Adrenal gland (tissue), 19 donors: ENCODE measurements at places on chromosomes 2 and 18. TPM values are rescaled to one million over a fixed set of nuclear protein-coding genes. Genes with fewer than 3 reads are reported as not detected.
A peak's percentile ranks its signal among the peaks of the same experiment; 100 is the strongest.

- H3K4me1 ChIP-seq = peaks cover 53% of the 10 kb centered on the region
- H3K4me3 ChIP-seq = no peak overlapping the region
- H3K36me3 ChIP-seq = peaks cover 33% of the 10 kb centered on the region
- no peak overlapping the region for H3K27ac ChIP-seq
- no peaks in the 10 kb centered on the region for H3K27me3 ChIP-seq
These were observed 21.3 kb downstream of the C2orf69 start for GRCh38 chr2:199932312-199932855.

The SCN7A gene
- polyA plus RNA-seq = 9.6 TPM

DNA sequence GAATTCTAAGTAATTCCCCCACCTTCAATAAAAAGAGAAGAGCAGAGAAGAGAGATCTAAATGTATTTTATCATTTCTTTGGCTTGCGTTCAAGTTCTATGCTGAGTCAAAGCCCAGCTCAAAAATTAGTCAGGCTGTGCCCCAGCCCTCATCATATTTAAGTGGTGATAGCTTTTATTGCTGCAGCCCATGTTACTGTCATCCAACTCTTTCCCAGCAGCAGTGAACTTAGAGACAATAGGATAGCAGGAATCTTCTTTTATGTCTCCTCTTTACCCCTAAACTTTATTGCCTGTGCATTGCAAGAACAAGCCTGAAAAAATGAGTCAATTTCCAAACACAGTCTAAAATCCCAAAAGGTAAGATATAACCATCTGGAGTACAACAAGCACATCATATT is 1599.3 kb upstream of the PIK3C3 start:
- H3K36me3 ChIP-seq = no peaks in the 10 kb centered on the region
- H3K27ac ChIP-seq = no peak overlapping the region
- no peaks in the 10 kb centered on the region for H3K4me1 ChIP-seq
- H3K27me3 ChIP-seq = no peaks in the 10 kb centered on the region
- no peak for DNase-seq

The NPAS2 gene
- polyA plus RNA-seq = 14.2 TPM

DNA sequence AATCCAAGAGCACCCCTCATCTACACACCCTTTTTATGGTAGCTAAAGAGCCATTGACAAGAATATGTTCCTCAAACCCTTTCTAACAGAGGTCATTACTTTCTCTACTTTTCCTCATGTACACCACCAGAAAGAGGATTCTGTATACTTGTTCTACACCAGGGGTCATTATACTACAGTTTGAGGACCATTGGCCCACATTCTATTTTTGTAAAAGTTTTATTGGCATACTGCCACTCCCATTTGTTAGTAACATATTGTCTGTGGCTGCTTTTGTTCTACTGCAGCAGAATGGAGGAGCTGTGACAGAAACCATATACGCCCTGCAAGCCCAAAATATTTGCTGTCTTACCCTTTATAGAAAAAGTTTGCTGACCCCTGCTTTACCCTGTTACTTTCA is 14.3 kb downstream of the HTR2B start:
- peak overlapping the region; percentile 28 for H3K27ac ChIP-seq
- no peaks in the 10 kb centered on the region for H3K27me3 ChIP-seq
- no peak for DNase-seq
- peaks cover 39% of the 10 kb centered on the region for H3K4me1 ChIP-seq
- no peaks in the 10 kb centered on the region for H3K36me3 ChIP-seq

DNA sequence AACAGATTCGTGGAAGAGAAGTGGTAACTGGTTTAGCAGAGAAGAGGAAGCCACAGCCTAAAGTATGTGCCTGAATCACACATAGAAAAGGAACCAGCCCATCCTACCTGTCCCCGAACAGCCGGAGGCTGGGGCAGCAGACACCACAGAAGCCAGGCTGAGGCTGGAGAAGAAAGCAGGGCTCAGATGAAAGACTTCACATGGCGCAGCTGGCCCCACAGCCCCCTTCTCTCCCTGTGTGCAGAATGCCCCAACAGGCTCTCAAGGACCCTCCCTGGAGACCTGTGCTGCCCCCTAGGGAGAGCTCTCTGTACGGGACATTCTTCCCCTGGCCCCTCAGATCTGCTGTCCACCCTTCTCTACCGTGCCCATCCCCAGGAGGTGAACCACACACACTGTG is 83.5 kb upstream of the RAB12 start:
- no peak overlapping the region for H3K4me3 ChIP-seq
- no peaks in the 10 kb centered on the region for H3K27me3 ChIP-seq
- no peaks in the 10 kb centered on the region for H3K36me3 ChIP-seq
- H3K4me1 ChIP-seq = no peaks in the 10 kb centered on the region

The PRSS56 gene
- polyA plus RNA-seq = not detected

The LGALSL gene
- polyA plus RNA-seq = 16.9 TPM

GRCh38 chr2:65554765-65555591 is 122.6 kb upstream of the SPRED2 start:
- H3K4me1 ChIP-seq = no peaks in the 10 kb centered on the region
- DNase-seq = no peak
- H3K27ac ChIP-seq = no peak overlapping the region
- no peaks in the 10 kb centered on the region for H3K27me3 ChIP-seq
- H3K36me3 ChIP-seq = no peaks in the 10 kb centered on the region
